ENCODE measurements at places on chromosomes 7 and 10. TPM values are rescaled to one million over a fixed set of nuclear protein-coding genes. Genes with fewer than 3 reads are reported as not detected.

GRCh38 chr10:71014021-71014805, 125.8 kb upstream of the PCBD1 start:
- no peak for DNase-seq

DNA sequence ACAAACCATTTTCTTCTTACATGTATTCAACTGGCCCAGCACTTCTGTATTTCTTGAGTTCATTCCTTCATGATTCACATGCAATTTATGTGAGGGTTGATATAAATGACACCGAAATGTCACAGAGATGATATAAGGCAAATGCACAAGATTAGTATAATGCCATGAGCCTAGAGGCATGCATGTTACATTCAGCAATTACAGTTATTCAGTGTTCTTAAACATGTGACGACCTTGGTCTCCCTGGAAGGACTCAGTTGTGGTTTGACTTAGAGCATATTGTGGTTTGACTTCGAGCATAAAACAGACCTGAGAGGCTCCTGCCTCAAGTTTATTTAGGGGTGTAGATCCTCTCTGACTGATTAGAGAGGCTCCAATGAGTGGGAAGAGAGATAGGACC, 752.1 kb upstream of the POM121L12 start:
- DNase-seq: no peak

DNA sequence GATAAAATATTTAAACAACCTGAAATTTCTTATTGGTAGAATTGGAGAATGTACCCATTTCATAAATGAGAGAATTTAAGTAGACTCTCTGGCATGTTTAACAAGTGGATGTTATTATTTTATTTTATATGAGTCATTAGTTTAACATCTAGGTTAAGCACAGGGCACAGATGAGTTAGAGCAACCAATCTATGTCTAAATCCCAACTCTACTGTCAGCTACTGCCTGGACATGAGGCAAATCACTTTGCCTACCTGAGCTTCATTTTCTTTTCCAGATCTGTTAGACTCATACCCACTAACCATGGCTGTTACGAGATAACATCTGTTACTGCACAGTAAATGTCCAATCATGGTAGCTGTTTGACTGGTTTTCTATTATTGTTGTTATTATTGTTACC, 251.1 kb downstream of the INHBA start:
- DNase-seq: no peak

GRCh38 chr10:24893127-24893526, 59.3 kb downstream of the PRTFDC1 start:
- DNase-seq: no peak

DNA sequence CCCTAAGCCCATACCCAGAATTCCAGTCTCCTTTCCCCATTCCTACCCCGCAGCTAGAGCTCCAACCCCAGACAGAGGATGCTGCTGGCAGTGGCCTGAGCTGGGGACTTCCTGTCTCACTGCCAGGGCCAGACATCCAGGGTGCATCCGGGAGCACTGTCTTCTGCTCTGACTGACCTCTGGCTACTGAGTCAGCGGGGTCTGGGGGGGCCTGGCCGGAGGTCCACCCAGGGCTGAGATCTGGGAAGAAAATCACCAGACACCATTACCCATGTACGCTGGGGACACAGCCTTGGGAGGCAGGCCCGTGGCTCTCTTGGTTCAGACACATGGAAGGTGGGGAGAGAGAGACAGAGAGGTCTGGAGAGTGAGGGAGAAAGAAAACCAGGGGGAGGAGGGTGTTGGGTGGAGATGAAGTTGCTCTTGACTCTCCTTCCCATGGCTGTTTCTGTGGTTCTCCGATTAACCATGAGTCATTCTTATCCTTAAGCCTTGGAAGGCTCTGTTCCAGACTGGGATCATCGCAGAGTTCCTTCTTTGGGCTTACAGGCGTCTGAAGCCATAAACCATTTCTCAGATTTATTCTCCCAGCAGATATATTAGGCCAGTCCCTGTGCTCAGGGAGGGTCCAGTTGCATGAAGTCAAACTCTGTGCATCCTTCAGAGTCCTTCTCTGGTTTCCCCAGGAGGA, 23.6 kb downstream of the TSPAN15 start:
- DNase-seq: no peak

DNA sequence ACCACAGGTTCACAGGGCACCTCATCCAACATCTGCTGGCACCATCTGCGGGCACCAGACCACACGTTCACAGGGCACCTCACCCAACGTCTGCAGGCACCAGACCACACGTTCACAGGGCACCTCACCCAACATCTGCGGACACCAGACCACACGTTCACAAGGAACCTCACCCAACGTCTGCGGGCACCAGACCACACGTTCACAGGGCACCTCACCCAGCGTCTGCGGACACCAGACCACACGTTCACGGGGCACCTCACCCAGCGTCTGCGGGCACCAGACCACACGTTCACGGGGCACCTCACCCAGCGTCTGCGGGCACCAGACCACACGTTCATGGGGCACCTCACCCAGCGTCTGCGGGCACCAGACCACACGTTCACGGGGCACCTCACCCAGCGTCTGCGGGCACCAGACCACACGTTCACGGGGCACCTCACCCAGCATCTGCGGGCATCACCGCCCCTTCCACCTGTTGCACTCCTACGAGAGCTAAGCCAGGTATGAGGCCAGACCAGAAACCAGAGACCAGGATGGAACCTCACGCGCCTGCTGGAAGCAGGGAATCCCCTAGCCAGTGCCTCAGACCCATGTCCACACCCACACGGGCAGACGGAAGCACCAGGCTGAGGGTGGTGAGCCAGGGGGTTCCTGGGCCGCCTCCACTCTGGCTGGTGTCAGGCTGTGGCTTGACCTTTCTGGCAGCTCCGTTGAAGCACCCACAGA, 182.8 kb downstream of the MAD1L1 start:
- DNase-seq: no peak

DNA sequence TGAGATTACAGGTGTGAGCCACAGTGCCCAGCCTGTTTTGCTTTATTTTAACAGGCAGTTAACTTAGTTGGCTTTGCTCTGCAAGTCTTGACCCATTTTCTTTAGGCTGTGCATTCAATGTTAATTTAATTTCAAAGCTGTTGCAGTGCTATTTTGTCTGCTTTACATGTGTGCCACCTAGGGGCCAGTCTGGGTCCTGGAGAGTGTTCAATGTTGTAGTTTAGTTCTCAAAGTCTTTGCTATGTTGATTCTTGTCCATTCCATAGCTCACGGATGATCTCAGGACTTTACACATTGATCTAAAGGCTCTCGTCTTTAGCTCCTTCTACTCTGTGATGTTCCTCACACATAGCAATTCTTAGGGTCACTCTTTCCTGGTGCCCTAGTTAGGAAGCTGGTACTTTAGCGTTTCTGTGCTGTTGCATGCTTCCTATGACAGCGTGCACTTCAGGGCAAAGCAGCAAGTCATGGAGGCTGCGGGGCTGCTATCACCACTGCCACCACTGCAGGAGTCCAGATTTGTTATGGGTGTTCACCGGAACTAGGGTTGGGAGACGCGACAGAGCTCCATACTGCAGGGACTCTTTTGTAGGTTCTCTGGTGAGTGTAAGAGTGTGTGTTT, 16.4 kb upstream of the ABCA13 start:
- DNase-seq: no peak

- DNase-seq: no peak
Observed at GRCh38 chr7:139702313-139702731, 75.5 kb downstream of the HIPK2 start.

GRCh38 chr7:99325001-99325493, 651 bp upstream of the ARPC1A start:
- no peak for DNase-seq

DNA sequence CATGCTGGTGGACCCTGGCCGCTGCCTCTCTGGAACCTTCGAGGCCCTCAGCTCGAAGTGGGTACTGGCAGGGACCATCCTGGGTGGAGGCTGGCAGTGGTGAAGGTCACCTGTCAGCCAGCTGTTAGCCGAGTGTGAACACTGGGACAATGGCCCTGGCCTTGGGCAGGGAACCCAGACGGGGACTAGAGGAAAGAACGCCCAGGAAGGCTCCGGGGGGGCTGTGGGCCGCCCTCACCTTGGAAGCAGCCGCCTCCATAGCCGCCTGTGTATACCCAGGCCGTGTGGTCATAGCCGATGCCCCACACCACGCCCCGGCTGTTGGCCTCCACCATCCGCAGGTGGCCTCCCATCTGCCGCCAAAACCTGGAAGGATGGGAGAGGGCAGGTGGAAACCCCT, 17.6 kb downstream of the BHLHA15 start:
- no peak for DNase-seq

DNA sequence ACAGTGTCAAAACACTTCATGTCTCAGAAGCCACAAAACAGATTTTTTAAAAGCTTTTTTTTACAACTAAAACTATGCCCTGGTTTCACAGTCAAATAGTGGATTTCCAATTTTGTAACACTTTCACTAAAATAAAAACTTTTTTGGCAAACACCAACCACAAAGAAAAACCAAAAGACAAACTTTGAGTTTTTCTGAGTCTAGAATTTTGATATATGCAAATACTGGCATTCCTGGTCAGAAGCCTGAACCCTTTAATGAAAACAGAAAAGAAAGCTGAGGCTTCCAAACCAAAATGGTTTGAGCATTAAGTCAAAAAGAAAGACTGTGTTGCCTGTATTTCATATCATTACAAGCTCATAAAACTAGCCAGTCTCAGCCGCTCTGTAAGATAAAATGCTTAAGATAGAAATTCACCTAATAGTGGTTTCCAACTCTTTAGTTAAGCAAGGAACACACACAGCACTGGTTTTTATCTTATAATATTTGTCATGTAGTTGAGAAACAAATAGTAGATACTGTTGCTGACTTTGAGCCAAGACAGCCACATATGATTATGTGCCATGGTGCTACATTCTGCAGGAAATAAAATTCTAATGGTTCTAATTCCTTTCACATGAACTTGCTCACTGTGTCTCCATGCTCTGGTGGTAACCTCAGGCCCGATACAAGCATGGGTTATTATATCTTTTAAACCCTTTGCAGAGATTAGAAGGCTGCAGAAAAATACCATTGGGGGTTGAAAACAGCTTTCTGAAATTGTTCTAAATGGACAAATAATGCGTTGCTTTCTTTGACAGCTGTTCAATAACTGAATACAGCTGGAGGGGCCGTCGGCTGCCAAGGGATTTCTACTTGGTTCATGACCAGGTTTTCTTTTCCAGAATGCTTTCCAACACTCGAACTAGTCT, 49.4 kb downstream of the FAM171A1 start:
- DNase-seq: no peak

DNA sequence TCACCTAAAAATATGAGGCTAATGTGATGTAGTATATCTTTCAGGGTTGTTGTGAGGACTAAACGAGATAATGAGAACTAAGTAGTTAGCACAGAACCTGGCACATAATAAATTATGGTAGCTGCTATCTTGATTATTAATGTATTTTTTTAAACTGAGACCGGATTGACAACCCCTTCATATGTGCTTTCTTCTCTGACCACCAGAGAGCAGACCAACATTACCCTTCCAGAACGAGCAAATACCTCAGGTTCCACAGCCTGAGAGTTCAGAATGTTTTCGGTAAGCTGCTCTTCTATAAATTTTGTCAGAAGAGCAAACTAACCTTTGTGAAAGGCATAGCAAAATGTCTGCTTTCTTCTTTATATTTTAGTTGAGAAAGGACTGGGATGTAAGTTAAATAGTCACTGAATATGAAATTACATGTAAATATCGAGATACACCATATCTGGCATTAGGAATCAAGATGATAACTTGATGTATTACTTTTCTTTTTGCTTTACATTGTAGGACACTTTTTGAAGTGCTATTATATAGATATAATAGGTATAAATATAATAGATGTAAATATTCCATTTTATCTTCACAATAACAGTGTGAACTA, 13.6 kb upstream of the BPGM start:
- no peak for DNase-seq

- DNase-seq: no peak
Observed at GRCh38 chr10:48333856-48334255, 27.4 kb downstream of the MAPK8 start.

- no peak for DNase-seq
Observed at GRCh38 chr7:50416527-50417182, 33.5 kb downstream of the FIGNL1 start.

DNA sequence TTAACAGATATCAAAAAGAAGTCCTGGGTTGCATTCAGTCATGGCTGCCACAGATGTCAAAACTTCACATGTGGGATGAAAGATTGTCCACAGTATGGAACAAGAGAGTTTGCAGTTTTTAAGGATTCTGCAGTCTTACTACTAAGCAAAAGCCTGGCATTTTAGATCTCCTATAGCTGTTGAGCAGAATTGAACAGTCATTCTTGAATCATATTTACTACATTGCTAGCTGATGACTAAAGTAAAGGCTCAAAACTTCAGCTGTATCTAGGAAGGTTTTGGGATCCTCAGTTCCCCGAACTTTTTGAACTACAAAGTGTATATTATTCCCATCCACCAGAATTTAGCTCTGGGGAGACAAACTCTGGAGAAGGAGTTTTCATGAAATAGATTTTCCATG, 31.0 kb downstream of the BET1 start:
- DNase-seq: no peak

GRCh38 chr10:80172896-80173295, 32.4 kb downstream of the ANXA11 start:
- DNase-seq: no peak

GRCh38 chr7:408751-409311, 110.8 kb downstream of the PDGFA start:
- no peak for DNase-seq

DNA sequence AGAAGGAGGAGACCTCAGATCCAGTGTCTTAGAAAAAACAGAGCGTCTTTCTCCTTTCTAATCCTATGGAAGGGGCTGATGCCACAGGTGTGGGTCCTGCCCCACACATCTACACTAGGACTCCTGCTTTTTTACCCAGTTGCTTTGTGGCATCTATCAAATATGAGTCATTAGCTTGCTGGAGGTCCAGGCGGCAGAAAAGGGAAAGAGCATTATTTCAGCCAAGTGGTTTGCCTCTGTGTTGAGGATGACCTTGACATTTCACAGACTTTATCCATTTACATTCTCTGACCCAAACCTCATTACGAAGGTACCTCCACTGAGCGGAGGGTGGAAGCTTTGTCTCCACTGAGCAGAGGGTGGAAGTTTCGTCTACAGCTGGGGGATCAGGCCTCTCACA, 308.4 kb upstream of the KLF6 start:
- DNase-seq: no peak

DNA sequence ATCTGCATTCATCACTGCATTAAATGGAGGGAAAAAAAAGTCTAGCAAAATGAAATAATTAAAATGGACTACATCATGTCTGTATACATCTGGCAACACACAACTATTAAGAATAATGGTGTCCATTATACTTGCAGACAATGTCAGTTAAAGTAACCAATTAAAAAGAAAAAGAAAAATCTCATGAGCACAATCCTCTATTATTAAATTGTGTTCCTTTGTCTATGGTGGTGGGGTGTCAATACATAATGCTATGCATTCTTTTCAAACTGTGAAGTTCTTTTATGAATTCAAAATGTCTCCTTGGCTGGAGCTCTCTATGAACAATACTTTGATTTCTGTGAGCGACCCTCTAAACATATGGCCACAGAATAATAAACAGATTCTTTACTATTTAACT, 63.5 kb downstream of the NRP1 start:
- DNase-seq: no peak

GRCh38 chr10:60035984-60036383, 129.6 kb upstream of the CCDC6 start:
- no peak for DNase-seq

HOXA4 gene
- 3.7 TPM for total RNA-seq

NUDT13 gene
- 0.56 TPM for total RNA-seq

MRPS24 gene
- total RNA-seq: 71.8 TPM

SERPINE1 gene
- 542 TPM for total RNA-seq

PRPS1L1 gene
- not detected for total RNA-seq

PNLIP gene
- not detected for total RNA-seq

NME8 gene
- not detected for total RNA-seq

SH2D4B gene
- total RNA-seq: 0.92 TPM

TUBB8 gene
- total RNA-seq: not detected

CHAT gene
- not detected for total RNA-seq

All from thoracic aorta (tissue), 2 donors.